Stimulated activated CD8-positive, alpha-beta memory T cell treated with anti-CD3 and anti-CD28 coated beads, Interleukin-12 subunit alpha, Interleukin-12 subunit beta, amount 100 ng/mL, for 4 hours (primary cell): ENCODE measurements at places on chromosomes 12 and 14.

GRCh38 chr14:54211551-54212308 lies 185.1 kb upstream of the CDKN3 start:
- DNase-seq, result no peak

DNA sequence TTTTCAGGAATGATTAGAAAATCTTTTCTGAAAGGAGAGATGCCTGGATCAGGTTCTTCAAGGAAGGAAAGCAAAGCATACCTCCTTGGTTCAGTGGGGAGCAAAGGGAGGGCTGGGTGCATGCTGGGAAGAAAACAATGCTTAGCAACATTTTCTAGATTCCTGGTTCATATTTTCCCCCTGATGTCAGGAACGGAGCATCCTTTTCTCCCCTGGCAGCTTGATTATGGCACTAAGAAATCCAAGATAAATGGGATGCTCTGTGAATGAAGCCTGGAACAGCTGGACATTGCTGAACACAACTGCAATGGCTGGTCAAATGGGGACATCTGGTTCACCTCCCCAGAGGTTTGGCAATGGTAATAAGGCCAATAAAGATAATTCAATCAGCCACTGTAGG lies 50.9 kb downstream of the KCNA5 start:
- no peak for DNase-seq

GRCh38 chr12:5388581-5389535 lies 43.0 kb upstream of the NTF3 start:
- DNase-seq, result no peak

DNA sequence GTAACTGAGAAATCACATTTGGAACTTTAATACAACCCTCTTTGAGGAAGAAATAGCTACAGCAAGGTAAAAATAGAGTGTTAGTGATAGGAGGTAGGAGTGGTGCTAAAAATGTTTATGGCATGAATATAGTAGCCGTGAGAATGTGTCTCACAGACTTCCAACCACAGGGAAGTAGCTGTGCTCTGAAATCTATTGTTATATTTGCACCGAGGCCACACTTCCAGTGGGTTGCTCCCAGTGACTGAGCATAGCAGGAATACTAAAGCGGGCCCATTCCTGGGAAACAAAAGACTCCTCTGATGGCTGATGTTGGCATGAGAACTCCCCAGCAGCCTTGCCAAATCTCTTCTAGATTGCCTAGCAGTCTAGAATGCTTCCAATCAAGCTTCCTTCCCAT lies 174.1 kb upstream of the PLXNC1 start:
- no peak for DNase-seq

DNA sequence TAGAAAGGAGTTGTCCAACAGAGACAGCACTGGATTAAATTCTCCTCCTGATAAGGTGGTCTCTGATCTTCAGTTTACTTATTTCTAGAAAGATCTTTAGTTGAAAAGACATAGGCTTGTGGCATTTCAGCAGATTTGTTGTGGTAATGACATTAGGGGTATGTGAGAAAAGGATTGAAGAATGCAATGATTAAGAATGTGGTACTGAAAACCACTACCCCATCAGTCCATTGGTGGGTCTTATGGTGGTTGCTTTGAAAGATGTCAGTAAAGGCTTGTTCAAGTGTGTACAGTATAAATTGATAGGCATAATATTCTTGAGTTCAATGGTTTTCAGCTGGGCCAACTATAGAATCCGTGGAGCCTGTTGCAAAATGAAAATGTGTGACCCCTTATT lies 10.8 kb downstream of the PPFIBP1 start:
- no peak for DNase-seq

- DNase-seq, result no peak
These were observed 637.0 kb upstream of the TBX3 start for GRCh38 chr12:115320967-115321366.

DNA sequence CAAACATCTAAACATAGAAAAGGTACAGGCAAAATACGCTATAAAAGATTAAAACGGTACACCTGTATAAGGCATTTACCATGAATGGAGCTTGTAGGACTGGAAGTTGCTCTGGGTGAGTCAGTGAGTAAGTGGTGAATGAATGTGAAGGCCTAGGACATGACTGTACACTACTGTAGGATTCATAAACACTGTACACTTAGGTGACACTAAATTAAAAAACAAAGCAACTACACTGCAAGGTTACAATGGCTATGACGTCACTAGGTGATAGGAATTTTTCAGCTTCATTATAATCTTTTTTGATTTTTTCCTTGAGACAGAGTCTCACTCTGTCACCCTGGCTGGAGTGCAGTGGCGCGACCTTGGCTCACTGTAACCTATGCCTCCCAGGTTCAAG lies 269.2 kb downstream of the KSR2 start:
- no peak for DNase-seq

GRCh38 chr12:69834576-69834975 lies 9.5 kb downstream of the MYRFL start:
- DNase-seq, result no peak

DNA sequence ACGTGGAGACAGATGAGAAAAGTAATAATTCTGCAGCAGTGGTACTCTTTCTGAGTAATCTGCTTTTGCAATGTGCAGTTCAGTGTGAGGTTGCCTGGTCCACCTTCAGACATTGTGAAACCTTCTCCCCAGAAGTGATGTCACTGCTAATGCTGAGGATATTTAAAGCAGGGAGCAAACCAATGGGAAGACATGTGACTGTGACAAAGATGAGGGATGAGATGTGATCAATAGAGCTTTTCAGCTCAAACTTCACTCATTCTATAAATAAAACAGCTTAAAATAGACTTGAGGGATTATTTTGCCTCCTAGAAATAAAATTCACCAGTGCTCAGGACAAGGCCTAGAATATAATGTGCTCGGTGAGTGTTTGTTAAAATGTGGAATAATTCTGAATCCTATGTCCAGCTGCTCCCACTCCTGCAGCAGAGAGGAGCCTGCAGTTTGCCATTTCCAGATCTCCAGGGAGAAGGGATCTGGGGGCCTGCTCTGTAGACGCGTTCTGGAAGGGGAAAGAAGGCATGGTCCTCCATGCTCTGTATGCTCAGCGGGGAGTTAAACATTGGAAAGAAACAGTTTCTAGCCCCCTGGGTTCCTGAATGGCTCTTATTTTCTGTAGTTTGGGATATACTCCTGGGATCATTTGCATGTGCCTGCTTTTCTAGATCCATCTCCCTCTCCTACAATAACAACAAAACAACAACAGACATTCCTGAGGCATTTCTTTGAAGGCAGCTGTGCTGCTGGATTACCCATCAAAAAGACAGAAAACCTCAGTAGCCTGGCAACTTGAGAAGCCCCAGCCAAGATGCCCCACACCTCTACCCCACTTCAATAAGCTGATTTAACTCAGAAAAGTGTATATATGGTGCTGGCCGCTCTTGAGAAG lies 8.9 kb downstream of the SLC7A8 start:
- no peak for DNase-seq

DNA sequence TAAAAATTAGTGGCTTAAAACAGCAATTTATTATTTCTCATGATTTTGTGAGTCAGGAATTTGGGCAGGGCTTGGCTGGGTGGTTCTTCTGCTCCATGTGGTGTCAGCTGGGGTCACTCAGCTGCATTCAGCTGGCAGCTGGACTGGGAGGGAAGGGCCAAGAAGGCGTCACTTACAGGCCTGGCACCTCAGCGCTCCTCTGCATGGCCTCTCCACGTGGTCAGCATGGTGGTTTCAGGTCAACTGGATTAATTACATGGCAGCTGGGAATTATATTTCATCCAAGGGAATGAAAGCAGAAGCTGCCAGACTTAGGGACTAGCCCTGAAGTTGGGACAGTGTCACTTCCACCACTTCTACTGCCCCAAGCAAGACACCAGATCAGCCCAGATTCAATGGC lies 27.5 kb upstream of the IRF2BPL start:
- DNase-seq, result no peak
